ENCODE measurements at places on chromosomes 3 and 15.
A peak's percentile ranks its signal among the peaks of the same experiment; 100 is the strongest.

- DNase-seq = peak; percentile 94
These were observed 35.6 kb downstream of the DAPK2 start for GRCh38 chr15:64010719-64011118.

DNA sequence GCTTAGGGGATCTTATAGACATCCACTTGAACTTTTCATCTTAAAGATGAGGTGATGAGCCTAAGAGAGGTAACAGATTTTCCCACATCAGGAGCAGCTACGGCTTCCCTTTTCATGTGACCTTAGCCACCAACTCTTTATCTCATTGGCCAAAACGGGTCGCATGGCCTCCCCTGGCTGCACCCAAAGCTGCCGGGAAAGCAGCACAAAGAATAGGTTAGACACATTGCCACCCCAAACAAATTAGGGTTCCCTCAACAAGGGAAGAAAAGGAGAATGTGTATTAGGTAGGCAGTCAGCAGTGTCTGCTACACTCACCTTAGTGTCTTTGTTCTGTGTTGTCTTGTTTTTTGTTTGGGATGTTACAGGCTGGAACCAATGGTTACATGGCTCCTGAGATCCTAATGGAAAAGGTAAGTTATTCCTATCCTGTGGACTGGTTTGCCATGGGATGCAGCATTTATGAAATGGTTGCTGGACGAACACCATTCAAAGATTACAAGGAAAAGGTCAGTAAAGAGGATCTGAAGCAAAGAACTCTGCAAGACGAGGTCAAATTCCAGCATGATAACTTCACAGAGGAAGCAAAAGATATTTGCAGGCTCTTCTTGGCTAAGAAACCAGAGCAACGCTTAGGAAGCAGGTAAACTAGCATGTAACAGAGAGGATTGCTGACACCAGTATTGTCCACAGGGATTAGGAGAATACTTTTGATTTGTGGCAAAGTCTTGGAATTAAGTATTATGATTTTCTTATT is 44.2 kb downstream of the GRK7 start:
- DNase-seq = peak; percentile 18

DNA sequence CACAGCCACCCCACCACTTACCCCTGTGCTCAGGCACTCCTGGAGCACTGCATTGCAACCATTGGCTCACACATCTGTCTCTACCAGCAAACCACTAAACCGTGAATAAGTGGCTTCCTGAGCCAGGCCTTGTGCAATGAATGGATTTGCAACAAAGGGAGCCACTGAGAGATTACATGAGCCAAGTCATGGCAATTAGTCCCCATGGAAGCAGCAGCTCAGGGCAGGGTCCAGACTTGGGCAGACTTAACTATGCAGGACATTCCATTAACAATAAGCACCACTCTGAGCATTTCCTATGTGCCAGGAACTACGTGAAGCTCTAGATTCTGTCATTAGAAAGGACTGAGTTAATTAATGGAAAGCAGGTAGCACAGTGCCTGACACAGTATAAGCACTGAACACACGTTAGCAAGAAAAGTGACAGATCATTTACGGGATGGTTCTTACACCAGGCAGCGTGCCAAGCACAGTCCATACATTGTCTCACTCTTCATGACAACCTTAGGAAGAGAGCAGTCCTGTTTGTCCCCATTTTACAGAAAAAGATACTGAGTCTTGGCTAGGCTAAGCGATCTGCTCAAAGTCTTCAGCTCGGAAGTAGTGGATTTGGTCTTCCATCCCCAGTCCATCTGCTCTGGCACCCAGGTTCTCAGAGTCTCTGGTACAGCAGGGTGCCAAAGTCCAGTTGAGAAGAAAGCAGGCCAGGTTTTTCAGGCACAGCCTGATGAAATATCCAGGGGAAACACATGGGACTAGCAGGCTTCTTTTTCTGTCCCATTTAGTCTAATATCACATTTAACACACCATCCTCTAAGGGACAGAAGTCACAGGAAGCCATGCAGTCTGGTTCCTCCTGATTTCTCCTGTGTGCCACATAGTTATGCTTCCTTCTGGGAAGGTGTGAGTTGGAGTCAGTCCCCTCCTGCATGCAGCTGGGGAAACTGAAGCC is 44.1 kb downstream of the LIPC start:
- peak; percentile 35 for DNase-seq

GRCh38 chr3:63764511-63764910 is 54.6 kb upstream of the C3orf49 start:
- no peak for DNase-seq

- no peak for DNase-seq
These were observed 191.5 kb upstream of the SLC24A5 start for GRCh38 chr15:47929138-47929803.

DNA sequence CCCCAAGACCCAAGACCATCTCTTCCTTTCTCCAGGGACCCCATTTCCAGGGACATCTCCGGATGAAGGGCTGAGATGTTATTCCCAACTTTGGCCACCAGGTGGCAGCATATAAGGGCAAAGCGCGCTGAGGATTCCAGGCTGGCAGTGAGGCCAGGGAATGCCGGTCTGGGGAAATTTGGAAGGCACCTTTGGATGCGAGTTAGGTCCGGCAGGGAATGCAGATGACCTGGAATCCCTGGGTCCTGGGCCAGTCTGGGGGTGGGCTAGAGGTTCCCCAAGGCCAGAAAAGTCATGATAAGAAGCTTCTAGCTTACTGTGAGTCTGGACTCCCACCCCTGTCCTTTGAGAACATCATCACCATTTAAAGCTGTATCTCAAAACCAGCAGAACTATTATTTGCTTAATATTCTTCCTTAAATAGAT is 1.6 kb upstream of the CHST13 start:
- peak; percentile 44 for DNase-seq
